ENCODE measurements at places on chromosomes 5 and 9.

DNA sequence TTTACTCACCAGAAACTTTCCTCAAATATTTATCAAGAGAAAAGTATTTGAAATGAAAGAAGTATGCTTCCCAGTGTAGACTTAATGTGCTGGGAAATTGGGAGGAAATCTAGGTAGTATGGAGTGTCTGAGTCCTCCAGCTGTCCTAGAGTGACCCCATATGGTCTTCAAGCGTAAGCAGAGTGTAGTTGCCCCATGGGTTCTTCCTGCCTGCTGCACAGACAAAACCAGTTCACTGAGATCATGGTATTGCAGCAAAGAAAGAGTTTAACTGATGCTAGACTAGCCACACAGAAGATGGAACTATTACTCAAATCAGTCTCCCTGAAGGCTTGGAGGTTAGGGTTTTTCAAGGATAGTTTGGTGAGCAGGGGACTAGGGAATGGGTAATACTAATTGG, 114.9 kb upstream of the PRLR start:
- no peak for DNase-seq

DNA sequence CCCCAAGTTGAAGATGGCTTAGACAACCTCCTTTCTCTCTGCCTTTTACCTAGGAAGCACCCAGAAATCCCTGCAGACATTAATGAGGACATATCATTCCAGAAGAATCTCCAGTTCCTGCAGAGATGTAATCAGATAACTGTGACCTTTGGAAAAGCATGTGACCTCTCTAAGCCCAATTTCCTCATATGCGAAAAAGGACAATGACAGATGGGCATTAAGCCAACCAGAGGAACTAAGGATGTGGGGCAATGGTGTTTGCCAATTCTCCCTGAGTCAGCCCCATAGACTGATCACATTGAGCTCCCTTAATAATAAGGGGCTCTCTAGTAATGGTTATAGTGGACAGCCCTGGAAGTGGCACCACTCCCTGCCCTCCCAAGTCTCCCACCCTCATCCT, 10.1 kb upstream of the FOXI1 start:
- no peak for DNase-seq

DNA sequence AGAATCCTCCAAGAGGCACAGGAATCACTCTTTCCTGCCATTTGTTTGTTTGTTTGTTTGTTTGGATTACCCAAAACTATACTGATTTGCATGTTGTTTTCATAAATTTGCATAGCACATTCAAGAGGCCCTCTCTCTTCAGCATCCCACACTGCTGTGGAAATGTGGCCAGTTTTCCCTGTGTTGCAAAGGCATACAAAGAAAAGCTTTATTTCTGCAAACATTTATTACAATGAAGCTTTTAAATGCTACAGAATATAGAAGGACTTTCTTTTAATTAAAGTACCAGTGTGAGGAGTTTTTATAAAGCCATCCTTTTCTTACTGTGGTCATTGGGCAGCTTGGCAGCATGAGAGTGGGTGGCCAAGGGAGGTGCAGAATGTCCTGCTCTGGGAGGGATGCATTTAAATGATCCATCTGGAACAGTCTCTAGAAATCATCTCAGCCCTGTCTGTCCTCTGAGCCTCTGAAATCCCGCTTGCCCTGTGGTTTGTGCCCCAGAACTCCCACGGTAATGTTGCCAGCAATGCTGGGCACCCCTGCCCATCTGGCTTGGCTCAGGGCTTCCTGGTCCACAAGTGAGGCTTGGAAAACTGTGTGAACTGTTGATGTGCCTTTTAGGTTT, 356.8 kb upstream of the KIF2A start:
- DNase-seq, result no peak

DNA sequence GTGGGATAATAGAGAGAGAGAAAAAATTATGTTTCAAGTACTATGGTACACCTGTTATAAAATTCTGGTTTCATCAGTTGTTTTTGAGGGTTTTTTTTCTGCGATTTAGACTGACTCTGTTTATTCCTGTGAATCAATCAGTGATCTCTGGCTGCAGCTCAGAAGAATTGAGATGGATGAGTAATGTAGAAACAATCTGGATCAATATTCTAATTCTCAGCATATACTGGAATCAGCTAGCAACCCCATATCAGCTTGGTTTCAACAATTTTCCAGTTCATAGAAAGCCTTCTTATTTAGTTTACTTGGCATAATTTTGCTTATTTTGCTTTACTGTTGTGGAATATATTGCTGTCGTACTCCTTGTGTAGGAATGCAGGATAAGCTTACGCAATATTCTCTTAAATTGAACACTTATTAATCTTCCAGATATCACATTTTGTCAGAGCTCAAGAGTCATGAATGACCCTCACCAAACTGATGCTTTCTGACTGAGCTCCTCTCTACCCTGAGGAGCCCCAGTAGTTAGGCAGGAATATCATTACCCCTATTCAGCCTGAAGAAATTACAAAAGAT, 42.9 kb downstream of the SHC3 start:
- DNase-seq, result no peak

- DNase-seq, result no peak
Measured at GRCh38 chr5:96627792-96628398, 34.3 kb upstream of the CAST start.

GRCh38 chr9:131394464-131395156, 724 bp downstream of the PRRC2B start:
- DNase-seq, result peak; percentile 29

DNA sequence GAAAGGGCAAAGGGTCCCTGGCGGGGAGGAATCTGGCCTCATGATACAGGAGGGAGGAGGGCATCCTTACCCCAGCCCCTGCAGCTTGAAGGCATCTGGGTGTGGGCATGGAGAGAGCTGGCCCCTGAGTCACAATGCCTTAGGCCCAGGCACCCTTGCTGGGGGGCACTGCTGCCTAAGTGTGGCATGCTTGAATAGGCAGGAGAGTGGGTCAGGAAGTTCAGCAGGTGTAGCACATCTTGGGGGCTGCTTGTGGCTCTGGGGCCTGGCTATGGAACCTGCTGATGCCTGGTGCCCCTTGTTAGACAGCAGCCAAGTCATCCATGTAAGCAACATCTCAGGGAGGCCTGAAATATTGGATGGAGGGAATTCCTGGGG, 63.1 kb downstream of the HSPA4 start:
- DNase-seq, result no peak

DNA sequence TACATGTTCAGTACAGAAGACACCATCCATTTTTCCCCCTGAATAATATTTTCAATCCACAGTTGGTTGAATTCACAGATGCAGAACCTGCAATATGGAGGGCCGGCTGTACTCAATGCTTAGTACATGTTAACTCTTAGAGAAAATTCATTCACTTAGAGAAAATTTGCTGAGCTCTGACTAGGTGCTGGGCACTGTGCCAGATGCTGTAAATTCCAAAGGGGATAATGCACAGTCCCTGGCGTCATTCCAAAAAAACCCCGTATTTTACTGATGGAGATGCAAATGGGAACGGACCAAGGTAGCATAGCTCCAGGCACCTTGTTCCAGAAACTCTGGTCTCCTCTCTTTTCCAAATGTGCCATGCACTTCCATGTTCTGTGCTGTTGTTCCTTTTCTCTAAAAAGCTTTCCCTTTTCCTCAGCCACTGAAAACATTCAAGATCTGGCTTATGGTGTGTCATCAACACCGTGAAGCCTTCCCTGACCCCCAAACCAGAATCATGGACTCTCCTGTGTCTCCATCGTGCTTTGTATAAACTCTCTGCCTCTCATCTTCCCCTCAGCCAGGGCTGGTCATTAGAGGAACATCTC, 55.7 kb upstream of the COL15A1 start:
- no peak for DNase-seq

- no peak for DNase-seq
Measured at GRCh38 chr9:89807682-89808075, 202.9 kb downstream of the GADD45G start.

DNA sequence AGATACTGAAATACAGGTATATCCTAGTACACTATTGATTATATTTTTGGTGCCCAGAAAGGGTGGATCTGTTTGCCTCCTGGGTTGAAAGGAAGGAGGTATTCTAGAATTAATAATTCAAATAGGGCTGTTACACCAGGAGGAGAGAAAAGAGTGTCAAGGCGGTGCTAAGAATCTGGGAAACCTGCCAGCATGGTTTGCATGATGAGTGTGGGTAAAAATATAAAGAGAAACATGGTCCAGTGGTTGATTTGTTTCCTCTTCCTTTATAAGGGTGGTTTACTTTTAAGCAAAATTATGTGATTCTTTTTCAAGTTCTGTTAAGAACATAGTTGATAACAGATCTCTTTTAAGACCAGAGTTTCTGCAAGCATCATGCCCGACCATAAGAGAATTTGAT, 69.4 kb upstream of the NFIB start:
- no peak for DNase-seq

DNA sequence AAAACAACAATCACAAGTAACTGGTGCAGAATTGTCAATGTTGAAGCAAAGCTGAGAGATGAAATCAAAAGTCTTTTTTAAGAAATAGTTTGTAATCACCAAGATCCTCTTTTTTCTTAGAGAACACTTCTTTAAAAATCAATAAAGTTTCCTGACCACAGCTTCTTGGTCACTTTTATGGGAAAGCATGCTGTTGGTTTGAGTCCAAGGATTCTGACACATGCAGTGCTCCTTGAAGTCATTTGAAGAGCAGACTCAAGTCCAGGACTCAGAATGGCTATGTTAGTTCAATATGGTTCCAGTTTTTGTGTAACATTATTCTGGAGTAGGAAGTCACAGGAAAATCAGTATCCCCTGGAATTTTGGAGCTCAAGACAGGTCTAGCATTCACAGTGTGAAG, 480.6 kb downstream of the NR2F1-AS1 start:
- DNase-seq, result no peak

GRCh38 chr9:114287763-114288192, 35.1 kb upstream of the ORM1 start:
- DNase-seq, result no peak

DNA sequence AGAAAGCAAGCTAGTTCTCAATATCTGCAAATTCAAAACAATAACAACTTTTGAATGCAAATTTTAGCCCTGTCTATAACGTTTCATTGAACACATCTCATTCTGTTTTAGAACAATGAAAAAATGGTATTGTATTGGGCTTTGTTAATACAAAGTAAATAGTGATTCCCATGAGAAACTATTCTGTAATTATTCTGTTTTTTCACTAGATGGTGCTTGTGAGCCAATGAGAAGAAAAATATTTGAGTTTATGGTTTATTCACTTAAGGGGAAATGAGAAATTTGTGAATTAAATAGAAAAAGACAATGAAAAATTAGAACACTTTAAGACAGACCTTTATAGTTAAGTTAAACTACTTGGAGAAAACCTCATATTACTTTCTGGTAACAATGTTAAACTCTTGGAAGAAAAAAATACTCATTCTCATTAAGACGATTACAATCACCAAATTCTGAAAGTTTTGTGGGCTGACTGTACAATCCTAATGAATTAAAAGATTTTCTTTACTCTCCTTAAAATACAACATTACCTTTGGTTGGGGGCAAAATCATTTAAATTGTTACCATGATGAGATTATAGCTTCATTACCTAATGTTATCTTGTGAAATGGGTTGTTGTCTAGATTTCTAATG, 127.0 kb downstream of the NNT start:
- no peak for DNase-seq

DNA sequence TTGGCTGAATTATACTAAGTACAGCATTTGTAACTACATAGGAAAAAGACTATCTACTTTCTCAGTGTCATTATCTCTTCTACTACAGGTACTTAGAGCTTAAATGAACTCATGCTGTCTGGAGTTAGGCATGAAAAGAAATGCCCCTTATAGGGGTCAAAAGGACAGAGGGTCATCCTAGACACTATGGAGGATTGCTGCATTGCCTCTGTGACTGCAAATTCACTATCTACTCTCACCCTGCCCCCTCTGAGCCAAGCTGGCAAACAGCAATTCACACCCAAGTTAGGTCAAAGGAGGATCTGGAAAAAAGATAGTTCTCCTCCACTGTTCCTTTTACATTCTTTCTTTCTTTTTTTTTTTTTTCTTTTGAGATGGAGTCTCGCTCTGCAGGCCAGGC, 36.7 kb downstream of the ANKRD31 start:
- DNase-seq, result no peak

- DNase-seq, result no peak
Measured at GRCh38 chr9:77751341-77752091, 103.4 kb upstream of the GNA14 start.

DNA sequence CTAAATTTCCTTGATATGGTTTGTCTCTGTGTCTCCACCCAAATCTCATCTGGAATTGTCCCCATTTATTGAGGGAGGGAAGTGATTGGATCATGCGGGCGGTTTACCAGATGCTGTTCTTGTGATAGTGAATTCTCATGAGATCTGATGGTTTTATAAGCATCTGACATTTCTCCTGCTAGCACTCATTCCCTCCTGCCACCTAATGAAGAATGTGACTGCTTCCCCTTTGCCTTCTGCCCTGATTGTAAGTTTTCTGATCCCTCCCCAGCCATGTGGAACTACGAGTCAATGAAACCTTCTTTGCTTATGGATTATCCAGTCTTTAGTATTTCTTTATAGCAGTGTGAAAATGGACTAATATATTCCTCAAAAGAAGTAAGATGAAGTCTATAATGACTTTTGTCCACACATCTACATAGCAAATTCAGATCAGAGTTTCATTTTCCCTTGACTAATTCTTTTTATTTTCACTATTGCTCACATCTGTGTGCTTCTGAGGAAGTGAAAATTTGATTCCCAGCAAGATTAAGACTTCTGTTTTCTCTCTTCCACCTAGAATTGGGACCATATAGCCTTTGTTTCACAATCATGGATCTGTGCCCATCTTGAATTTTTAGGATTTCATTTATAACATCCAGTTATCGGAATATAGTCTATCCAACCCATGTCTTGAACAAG, 393.5 kb downstream of the DMAC1 start:
- DNase-seq, result no peak

DNA sequence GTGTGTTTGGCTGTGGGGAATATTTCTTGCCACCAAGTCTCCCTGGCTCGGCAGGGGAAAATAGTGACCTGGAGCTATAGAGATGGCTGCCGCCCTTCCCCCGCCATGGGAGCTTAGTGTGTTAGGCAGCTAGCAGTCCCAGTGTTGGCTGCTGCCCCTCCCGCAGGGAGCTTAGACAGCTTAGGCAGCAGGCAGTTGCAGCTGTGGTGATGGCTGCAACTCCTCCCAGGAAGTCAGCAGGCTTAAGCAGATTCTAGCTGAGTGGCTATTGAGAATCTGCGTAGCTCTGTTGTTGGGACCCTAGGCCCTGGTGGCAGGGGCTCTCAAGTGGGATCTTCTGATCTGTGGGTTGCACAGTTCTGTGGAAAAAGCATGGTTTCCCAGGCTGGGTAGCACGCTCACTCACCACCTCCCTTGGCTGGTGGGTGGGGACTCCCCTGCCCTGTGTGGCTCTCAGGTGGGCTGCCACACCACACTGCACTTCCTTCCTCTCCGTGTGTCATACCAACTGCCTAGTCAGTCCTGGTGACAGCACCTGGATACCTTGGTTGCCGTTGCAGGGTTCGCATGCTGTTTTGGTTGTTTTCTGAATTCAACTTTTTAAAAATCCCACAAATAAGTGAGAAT, 9.3 kb downstream of the OR1N2 start:
- DNase-seq, result no peak

- no peak for DNase-seq
Measured at GRCh38 chr9:72431036-72431435, 66.0 kb upstream of the ZFAND5 start.

Data from effector CD8-positive, alpha-beta T cell (primary cell).